Body of pancreas (tissue), 4 donors: ENCODE measurements at places on chromosomes 12 and 14. TPM values are rescaled to one million over a fixed set of nuclear protein-coding genes. Genes with fewer than 3 reads are reported as not detected.
A peak's percentile ranks its signal among the peaks of the same experiment; 100 is the strongest.

The KLRD1 gene
- 0.78 TPM for total RNA-seq

- no peaks in the 10 kb centered on the region for H3K4me1 ChIP-seq
- H3K27ac ChIP-seq, result no peak overlapping the region
- no peaks in the 10 kb centered on the region for H3K27me3 ChIP-seq
Observed at GRCh38 chr12:916712-917445, 32.6 kb downstream of the RAD52 start.

- no peak overlapping the region for H3K4me3 ChIP-seq
- peaks cover 14% of the 10 kb centered on the region for H3K4me1 ChIP-seq
- H3K36me3 ChIP-seq, result no peaks in the 10 kb centered on the region
- no peaks in the 10 kb centered on the region for H3K27me3 ChIP-seq
Observed at GRCh38 chr12:116226026-116226425, 51.5 kb downstream of the MED13L start.

DNA sequence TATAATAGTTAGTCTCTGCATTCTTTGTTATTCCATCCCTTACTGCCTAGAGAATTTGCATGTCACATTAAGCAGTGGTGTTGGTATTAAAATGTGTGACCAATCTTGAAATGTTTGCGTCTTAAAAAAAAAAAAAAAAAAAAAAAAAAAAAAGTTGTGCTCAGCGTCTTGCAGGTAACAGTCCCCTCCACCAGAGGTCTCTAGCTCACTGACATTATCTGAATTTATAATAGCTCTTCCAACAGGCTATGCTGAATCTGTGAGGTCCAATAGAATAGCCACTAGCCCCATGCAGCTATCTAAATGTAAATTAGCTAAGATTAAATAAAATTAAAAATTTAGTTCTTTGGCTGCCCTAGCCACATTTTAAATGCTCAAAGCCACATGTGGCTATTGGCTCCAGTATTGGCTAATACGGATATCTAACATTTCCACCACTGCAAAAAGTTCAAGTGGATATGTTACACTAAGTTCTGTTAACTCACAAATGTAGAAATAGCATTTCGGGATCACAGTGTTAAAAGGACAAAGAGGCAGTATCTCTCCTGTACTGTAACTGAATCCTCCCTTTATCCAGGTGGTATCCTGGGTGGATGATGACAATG, 28.7 kb downstream of the NKX2-8 start:
- no peaks in the 10 kb centered on the region for H3K36me3 ChIP-seq
- DNase-seq, result peak; percentile 47
- no peaks in the 10 kb centered on the region for H3K4me1 ChIP-seq
- H3K4me3 ChIP-seq, result no peak overlapping the region
- no peak overlapping the region for H3K27ac ChIP-seq

GRCh38 chr14:69088586-69088985, 64.3 kb downstream of the DCAF5 start:
- H3K27me3 ChIP-seq, result no peaks in the 10 kb centered on the region
- no peaks in the 10 kb centered on the region for H3K36me3 ChIP-seq
- DNase-seq, result no peak

DNA sequence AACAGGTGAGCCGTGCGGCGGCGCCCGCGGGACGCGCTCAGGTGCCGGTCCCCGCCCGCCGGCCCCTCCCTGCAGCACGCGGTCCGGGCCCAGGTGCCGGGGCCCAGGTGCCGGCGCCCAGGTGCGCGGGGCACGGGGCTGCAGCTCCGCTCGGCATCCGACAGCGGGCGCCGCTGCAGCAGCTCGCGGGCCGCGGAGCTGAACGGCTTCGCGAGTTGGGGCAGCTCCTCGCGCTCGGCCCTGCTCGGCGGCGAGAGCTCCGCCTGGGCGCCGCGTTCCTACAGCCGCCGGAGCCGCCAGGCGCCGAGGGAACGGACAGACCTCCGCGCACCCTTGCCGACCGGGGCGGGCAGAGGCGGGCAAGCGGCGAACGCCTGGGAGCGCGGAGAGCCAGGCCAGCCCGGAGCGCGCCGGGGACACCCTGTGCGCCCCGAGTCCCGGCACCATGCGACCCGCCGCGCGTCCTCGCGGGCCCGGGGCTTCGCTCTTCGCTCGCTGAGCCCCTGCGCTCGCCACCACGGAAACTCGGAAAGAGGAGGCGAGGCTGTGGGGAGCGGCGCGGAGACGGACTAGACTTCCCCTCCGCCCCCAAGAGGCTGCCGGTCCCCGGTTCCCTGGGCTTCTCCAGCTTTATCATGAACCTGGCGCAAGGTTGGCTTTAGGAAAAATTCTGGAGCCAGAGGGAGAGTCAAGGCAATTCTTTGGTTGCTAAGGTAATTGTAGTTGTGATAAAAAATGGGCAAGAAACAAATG, at the start of gene RGS6:
TSS of gene RGS6 (plus strand) at position 201 of the 753 bp plus-strand sequence.
- no peaks in the 10 kb centered on the region for H3K27me3 ChIP-seq
- H3K36me3 ChIP-seq, result no peaks in the 10 kb centered on the region
- H3K4me1 ChIP-seq, result peaks cover 17% of the 10 kb centered on the region
- H3K4me3 ChIP-seq, result no peak within 1 kb of the TSS

The LRRC43 gene
- 2.3 TPM for total RNA-seq

- H3K27me3 ChIP-seq, result no peaks in the 10 kb centered on the region
- H3K4me3 ChIP-seq, result no peak overlapping the region
- H3K36me3 ChIP-seq, result no peaks in the 10 kb centered on the region
- no peaks in the 10 kb centered on the region for H3K4me1 ChIP-seq
Observed at GRCh38 chr12:132075026-132075713, 68.9 kb downstream of the DDX51 start.

The GPR84 gene
- not detected for total RNA-seq

- no peak for DNase-seq
- H3K4me3 ChIP-seq, result no peak overlapping the region
- no peaks in the 10 kb centered on the region for H3K36me3 ChIP-seq
Observed at GRCh38 chr14:23442721-23443356, 7.4 kb upstream of the MYH7 start.

The IL31 gene
- not detected for total RNA-seq

- DNase-seq, result no peak
- no peaks in the 10 kb centered on the region for H3K27me3 ChIP-seq
- H3K4me1 ChIP-seq, result no peaks in the 10 kb centered on the region
- no peak overlapping the region for H3K4me3 ChIP-seq
- H3K36me3 ChIP-seq, result no peaks in the 10 kb centered on the region
Observed at GRCh38 chr12:72035625-72036024, 97.0 kb downstream of the TPH2 start.
